Activated CD8-positive, alpha-beta T cell treated with anti-CD3 and anti-CD28 coated beads for 36 hours (primary cell): ENCODE measurements at places on chromosomes 2 and 18. TPM values are rescaled to one million over a fixed set of nuclear protein-coding genes. Genes with fewer than 3 reads are reported as not detected.

GRCh38 chr2:141348481-141348880, 782.3 kb downstream of the LRP1B start:
- DNase-seq = no peak

- DNase-seq = no peak
These were observed 456.5 kb upstream of the CWC22 start for GRCh38 chr2:180463608-180464007.

GRCh38 chr2:120983344-120983743, 247.7 kb downstream of the GLI2 start:
- no peak for DNase-seq

- DNase-seq = no peak
These were observed 23.2 kb downstream of the RNF152 start for GRCh38 chr18:61869636-61870035.

DNA sequence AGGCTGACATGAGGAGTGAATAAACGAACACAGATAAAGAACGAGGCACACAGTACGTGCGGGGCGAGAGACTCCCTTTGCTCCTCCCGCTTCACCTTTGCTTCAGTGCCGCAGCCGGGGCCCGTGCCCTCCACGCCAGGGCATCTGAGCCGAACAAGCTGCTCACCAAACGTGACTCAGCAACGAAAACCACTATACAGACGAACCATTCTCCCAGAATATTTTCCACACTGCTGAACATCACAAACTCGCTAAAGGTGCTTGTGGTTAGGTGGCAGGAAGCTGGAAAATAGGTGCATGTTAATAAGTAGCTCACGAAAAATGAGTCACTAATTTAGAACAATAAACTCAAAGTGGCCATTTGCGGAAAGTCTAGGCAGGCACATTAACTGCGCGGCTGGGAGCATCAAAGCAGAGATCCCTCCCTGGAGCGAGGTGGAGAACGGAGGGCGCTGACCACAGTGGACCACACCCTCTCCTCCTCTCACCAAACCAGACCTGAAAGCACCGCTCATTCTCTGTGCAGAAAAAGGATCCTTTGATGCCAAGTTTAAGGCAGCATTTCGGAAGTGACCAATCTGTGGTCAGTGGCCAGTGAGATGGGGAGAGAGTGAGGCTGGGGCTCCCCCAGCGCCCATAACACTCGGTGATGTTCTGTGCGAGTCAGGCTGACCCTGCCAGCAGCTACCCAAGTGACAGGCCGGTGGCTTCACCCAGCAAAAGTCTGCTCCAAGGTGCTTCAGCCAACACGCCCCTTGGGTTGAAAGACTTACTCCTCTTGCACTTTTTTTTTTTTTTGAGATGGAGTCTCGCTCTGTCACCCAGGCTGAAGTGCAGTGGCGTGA, 153.2 kb downstream of the HDAC4 start:
- DNase-seq = peak; percentile 45

DNA sequence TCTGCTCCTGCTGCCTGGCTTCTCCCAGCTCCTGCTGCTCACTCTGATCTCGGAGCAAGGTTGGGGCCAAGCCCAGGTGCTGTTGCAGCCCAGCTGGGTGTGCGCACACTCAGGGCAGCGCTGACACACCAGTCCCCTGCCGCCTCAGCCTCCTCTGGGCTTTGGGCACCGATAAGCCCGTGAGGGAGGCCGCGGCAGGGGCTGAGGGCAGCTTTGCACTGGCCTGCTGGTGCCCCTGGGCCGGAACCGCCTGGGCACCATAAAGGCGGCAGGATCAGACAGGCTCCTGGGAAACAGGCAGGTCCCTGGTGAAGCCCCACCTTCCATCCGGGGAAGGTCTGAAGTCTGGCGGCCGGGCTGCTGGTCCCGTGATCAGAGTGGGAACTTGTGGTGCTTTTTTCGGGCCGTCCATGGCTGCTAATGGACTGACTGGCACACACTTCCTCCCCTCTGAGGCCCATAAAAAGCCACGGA, 14.1 kb upstream of the EML6 start:
- DNase-seq = no peak

GRCh38 chr2:99205491-99205890, 24.5 kb downstream of the MRPL30 start:
- no peak for DNase-seq

- no peak for DNase-seq
These were observed 10.2 kb downstream of the RNASEH1 start for GRCh38 chr2:3547915-3548314.

- no peak for DNase-seq
These were observed 74.2 kb downstream of the HNRNPLL start for GRCh38 chr2:38528534-38528933.

- no peak for DNase-seq
These were observed 39.5 kb downstream of the AQP12A start for GRCh38 chr2:240731178-240731545.

DNA sequence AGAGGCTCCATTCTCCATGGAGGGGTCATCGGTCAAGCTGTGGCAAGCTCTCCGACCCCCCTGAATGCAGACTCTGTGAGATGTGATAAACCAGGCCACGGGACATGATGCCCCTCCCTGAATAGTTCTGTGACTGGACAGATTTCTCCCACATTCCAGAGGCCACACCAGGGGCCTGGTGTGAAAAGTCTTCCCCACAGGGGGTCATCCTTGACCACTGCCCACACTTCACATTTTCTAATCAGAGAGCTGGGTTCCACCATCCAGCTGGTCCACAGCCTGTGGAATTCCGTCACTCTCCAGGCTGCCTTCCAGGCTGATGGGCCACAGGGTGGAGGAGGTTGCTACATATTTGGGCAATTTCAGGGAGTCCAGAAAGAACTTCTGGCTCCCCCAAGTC, 51.3 kb upstream of the CYRIA start:
- no peak for DNase-seq

GRCh38 chr2:205700331-205701132, 18.2 kb downstream of the NRP2 start:
- DNase-seq = no peak

GRCh38 chr2:109024477-109024876, 35.5 kb upstream of the EDAR start:
- DNase-seq = no peak

DNA sequence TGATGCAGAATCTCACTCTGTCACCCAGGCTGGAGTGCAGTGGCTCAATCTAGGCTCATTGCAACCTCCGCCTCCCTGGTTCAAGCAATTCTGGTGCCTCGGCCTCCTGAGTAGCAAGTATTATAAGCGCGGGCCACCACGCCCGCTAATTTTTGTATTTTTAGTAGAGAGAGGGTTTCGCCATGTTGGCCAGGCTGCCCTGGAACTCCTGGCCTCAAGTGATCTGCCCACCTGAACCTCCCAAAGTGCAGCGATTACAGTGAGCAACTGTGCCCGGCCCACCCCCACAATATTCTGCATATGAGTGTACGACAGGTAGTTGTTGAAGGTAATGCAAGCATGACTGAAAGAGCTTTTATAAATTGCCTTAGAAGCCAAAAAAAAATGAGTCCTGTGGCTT, 1.2 kb downstream of the WDR75 start:
- peak; percentile 22 for DNase-seq

DNA sequence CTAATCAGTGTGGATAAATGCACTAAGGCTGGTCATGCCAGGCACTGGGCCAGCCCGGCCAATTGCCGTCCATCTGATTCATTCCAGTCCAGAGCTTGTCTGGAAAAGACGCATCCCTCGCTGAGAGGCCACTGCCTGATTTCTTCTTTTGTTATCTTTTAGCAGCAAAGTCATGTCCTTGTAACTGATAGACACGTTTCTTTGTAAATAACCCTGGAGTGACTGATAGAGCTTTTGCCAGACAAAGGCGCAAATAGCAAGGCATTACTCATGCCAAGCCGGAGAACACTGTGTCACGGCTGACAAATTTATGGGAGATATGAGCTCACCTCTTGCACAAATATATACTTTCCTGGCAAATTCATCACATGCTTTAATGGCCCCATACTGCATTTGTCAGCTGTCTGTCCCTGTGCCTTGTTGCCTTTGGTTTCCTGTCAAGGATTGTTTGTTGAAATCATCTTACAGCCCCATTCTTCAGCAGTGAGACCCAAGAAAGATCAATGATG, 164.4 kb downstream of the ETAA1 start:
- no peak for DNase-seq

- no peak for DNase-seq
These were observed 1557.5 kb upstream of the ACVR2A start for GRCh38 chr2:146287281-146287680.

DNA sequence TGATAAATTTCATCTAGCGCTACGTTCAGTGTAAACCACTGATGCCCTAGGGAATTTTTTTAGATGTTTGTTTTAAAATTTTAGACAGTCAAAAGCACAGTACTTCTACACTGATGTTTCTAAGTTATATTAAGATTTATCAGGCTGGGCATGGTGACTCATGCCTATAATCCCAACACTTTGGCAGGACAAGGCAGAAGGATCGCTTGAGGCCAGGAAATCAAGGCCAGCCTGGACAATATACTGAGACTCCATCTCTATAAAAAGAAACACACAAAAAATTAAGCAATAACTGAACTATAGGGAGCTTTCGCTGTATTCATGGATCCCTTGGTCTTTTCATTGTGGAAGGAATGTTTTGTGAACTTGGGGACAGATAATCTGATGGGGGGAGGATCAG, 50.6 kb upstream of the MAPRE2 start:
- no peak for DNase-seq

GRCh38 chr18:55543130-55543704, 44.8 kb downstream of the TCF4 start:
- DNase-seq = no peak

DNA sequence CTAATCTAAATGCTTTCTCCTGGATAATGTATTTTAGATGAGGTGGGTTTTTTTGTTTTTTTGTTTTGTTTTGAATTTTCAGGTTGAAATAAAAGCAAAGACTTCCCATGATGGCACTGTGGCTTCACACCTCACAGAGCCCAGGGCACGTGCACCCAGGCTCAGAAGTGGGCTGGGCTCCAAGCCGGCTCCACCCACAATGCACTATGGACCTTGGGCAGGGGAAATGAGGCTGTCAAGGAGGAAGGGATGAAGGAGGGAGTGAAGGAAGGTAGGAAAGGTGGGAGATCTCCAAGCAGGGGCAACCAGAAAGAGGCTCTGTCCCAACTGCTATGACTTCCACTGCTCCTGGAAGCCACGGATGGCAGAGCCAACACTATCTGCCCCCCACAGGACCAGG, 60.4 kb downstream of the BIN1 start:
- DNase-seq = no peak

DNA sequence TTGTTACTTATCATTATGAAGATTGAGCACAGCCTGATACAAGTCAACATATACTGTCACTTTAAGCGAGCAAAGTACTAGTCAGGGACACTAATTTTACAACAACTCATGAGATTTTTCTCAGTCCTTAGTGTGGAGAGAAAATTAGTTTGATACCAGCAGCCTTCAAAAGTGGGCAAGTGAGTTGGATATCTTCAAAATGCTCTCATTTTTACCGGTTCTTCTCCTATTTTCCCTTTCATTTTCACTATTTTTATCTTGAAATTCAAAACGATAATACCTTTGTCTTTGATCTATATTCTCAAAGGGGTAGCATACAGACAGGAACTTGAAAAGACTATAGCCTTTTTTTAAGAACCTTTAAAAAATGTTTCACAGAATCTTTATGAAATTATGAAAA, 52.0 kb upstream of the UBXN4 start:
- DNase-seq = no peak

GRCh38 chr2:42331569-42332284, 29.3 kb downstream of the COX7A2L start:
- no peak for DNase-seq

HMSD gene
- total RNA-seq = 1.4 TPM

AOX1 gene
- 0.54 TPM for total RNA-seq

KIAA2012 gene
- not detected for total RNA-seq

DYNC1I2 gene
- 40.0 TPM for total RNA-seq

C2orf78 gene
- not detected for total RNA-seq

RAX gene
- total RNA-seq = not detected

TMEM169 gene
- total RNA-seq = 0.83 TPM

ACSL3 gene
- 44.6 TPM for total RNA-seq
